ENCODE measurements at places on chromosomes 5 and 9.
A peak's percentile ranks its signal among the peaks of the same experiment; 100 is the strongest.

DNA sequence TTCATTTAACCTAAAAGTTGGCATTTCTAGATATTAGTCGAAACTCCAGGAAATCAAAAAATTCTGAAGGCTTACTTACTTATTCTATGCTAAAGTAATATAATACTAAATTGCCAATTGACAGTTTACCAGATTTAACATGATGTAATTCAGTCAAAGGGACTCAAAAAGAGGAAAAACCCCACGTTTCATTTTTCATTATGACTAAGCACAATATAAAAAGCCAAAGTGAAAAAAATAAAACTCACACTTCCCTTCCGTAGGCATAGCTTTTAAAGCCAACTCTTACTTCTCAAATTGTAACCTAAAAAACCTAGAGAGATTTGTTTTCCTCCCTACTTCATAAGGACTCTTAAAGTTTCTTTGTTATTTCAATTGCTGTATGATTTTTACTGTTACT, 146.6 kb downstream of the RAPGEF6 start:
- no peak for DNase-seq

- no peak for DNase-seq
These were observed 59.2 kb upstream of the ADAMTS2 start for GRCh38 chr5:179404321-179405053.

- no peak for DNase-seq
These were observed 237.2 kb downstream of the FBXL7 start for GRCh38 chr5:15737036-15737821.

- no peak for DNase-seq
These were observed 21.8 kb downstream of the PCDHAC2 start for GRCh38 chr5:140988100-140988499.

DNA sequence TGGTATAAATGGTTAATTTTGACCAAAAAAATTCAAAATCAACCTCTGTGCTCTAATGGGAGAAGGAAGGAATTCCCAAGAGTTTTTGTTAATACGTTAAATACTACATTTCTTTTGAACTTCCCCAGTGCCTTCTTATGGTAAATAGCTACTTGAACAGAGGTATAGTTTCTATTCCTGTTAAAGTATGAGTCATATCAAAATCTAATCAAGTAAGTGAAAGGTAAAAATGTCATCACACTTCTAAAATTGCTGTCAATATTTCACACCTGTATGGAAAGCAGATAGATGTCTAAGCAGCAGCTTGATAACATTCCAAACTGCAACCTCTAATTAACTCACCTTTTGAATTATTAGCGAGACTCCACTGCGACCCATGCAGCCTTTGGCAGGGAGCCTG, 214.1 kb upstream of the MEF2C start:
- DNase-seq = no peak

GRCh38 chr9:129783516-129784361, 19.2 kb upstream of the TOR1B start:
- DNase-seq = peak; percentile 47

DNA sequence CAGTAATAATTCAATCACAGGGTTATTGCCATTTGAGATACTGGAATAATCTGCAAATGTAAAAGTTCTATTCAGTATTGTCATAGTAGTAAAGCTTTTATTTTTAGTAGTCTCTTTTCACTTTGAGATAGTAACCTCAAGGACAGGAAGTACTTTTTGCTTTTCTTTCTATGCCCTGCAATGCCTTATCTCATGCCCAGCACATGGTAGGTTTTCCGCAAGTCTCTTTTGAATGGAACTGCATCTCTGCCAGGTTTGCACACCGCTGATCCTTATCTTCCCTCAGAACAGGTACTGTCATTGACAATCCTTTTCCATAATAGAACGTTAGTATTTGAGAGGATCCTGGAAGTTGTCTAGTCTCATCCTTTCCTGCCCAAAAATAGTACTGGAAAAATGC, 91.8 kb upstream of the IFNK start:
- no peak for DNase-seq

DNA sequence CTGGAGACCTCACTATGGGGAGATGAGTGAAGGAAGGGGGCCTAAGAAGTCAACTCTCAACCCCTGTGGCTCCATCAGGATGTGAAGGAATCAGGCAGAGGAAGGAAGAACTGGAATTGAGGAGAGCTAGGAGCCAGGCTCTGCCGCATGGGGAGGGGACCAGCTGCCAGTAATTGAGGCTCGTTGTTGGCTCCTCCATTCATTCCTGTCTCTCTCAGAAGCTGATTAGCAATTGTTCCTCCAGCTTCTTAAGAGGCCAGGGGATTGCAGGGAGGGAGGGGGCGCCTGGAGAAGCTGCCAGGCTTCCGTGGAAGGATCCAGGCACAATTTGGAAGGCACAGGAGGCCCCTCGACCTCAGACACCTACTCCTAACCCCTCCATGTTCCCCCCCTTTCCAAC, 20.5 kb upstream of the TTLL11 start:
- no peak for DNase-seq

GRCh38 chr5:143186623-143187022, 216.9 kb downstream of the NR3C1 start:
- no peak for DNase-seq

- DNase-seq = no peak
These were observed 22.0 kb upstream of the TGFBI start for GRCh38 chr5:136006761-136007251.

DNA sequence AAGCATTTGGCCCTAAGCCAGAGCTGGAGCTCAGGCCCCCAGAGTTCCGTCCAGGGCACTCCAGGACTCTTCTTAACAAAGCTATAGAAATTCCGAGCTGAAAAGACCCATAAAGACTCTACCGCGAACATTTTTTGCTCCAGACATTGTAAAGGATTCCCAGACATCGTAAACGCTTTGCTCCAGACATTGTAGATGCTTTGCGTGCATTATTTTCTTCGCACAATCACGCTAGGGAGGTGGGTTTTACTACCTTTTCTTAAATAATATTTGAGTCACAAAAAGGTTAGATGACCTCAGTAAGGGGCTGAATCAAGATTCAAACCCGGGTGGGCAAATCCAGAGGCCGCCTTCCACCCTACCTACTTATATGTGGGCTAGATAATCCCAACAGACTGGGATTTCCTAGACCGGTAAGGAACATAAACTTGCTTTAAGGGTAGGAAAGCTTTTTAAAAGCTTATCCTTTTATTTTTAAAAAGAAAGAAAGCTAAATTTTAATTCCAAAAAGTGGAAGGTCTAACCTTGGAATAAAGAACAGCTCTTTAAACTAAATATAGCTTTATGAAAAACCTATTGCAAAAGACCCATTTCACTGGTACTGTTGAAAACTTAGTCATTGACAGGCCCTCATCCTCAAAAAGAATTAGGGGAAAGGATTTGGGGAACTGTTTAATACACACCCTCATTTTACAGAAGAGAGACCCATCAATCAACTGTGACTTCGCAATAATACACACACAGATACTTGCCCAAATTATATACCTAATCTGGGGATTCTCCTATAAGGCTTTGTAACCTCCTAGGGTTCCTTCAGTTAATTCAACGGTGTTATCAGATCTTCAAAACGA, 822 bp upstream of the TNIP1 start:
- DNase-seq = no peak

DNA sequence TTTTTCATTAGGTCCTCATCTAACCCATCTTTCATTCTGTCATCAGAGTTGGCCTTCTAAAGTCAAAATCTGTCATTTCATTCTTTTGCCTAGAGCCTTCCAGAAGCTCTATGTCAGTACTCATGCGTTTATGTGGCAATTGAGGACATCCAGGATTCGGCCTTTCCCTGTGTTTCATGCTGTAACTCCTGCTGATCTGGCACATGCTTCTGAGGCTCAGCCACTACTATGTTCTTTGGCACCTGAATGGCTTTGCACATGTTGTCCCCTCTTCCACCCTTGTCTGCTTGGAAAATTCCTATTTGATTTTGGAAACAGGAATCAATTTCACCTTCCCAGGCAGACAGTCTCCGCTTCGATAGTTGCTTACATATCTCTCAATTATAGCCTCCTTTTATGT, 84.9 kb downstream of the GDNF start:
- no peak for DNase-seq

- no peak for DNase-seq
These were observed 1.2 kb downstream of the NMRK1 start for GRCh38 chr9:75086541-75087288.

GRCh38 chr5:141001844-141002604, 35.7 kb downstream of the PCDHAC2 start:
- DNase-seq = no peak

- no peak for DNase-seq
These were observed 1.9 kb upstream of the LRRC70 start for GRCh38 chr5:62576570-62577170.

DNA sequence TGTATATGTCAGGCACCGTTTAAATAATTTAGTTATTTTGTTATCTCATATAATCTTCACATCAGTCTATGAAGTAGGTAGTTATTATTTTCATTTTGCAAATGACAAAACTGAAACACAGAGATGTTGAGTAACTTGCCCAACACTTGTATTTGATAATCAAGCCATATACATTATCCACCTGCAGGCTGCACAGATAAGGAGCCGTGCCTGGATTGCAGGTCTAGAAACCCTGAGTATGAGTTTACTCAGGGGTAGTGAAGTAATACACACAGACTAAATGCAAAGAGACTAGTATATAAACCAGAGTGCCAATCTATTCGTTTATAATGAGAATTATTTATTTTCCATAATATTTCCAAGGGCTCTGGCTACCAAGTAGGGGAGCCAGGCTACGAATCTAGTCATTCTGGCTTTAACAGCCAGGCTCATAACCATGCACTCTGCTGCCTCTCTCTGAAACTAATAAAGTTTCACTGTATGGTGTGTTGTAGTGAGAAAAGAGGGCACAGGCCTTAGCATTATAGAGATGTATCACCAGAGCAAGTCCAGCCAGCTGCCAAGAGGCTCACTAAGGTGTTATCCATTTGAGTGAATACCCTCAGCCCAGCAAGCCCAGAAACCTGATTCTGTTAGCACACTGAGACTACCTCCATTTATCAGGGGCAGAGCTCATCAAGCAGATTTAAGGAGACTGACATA, 4.5 kb downstream of the HEMGN start:
- no peak for DNase-seq

- no peak for DNase-seq
These were observed 232.6 kb downstream of the PRDM9 start for GRCh38 chr5:23740029-23740428.

DNA sequence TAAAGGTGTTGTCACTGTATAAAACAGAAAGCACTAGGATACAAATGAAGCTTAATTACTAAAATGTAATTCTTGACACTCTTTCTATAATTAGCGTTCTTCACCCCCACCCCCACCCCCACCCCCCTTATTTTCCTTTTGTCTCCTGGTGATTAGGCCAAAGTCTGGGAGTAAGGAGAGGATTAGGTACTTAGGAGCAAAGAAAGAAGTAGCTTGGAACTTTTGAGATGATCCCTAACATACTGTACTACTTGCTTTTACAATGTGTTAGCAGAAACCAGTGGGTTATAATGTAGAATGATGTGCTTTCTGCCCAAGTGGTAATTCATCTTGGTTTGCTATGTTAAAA, 43.8 kb downstream of the NDFIP1 start:
- no peak for DNase-seq

GRCh38 chr5:104421431-104421830, 858.8 kb upstream of the NUDT12 start:
- DNase-seq = no peak

- no peak for DNase-seq
These were observed 12.6 kb downstream of the CAVIN4 start for GRCh38 chr9:100590481-100590880.

- no peak for DNase-seq
These were observed 782 bp upstream of the SKP1 start for GRCh38 chr5:134177369-134178095.

- no peak for DNase-seq
These were observed 3.3 kb downstream of the ZNF608 start for GRCh38 chr5:124742983-124743601.

GRCh38 chr9:126860757-126861466, 473 bp downstream of the ZBTB34 start:
- DNase-seq = no peak

GRCh38 chr9:109441296-109441695, 56.8 kb downstream of the PTPN3 start:
- DNase-seq = no peak

DNA sequence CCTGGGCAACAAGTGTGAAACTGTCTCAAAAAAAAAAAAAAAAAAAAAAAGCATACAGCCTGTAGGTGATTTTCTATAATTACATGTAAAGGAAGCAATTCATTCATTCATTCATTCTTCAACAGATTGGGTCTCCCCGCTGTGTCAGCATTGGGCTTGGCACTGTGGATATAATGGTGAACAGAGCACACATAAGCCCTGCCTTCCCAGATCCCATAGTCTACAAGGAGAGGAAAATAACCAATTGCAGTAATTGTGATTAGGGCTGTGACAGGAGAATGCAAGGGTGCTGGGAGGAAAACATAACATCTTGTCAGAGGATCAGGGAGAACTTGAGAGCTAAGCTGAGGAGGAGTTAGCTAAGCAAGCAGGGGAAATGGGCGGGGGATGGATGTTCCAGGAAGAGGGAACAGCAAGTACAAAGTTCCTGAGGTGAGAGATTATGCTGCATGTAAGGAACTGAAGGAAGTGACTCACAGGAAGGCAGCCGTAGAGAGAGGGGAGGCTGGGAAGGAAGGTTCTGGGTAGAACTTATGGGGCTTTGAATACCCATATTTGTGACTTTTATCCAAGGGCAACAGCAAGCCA, 24.0 kb upstream of the KLF9 start:
- DNase-seq = no peak

DNA sequence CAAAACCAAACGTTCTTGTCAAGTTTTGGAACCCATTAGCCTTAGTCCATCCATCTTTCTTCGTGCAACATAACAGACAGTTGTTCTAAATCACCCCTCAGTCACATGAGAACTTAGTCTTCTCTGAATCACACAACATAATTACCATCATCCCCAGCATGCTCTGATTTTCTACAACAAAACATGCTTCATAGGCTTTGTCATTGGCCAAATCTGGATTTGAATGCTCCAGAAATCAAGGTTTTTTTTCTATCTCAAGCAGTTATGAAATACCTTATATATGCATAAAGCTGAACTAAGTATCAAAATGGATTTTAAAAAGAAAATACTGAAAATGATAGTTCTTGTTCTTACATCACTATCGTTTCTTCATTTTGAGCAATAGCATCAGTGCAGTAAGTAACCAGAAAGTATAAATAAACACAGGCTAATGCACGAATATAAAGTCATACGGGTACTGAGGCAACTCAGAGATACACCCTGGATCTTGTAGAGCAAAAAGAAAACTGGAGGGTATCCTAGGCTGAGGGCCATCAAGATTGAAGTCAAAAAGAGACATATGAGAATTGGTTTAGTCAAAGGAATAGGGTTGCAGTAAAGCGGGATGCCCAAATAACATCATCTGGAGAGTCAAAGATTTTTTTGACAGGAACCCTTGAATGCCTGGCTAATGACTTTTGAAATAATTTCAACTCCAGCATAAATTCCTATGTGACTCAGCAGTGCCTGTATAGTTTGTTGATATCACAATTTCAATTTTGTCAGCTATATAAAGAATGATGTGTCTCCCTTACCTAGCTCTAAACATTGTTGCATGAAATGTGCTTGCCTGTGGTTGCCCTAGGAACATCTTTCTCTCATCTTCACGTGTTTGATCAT, 164.7 kb downstream of the ADAMTSL1 start:
- DNase-seq = no peak

- no peak for DNase-seq
These were observed 29.4 kb downstream of the HRH2 start for GRCh38 chr5:175687231-175687701.

GRCh38 chr9:136674786-136675349, 12.2 kb downstream of the EGFL7 start:
- DNase-seq = no peak

- peak; percentile 31 for DNase-seq
These were observed 18.0 kb downstream of the ATOX1 start for GRCh38 chr5:151740336-151740942.

Data from nucleus accumbens (tissue), 56 donors.